ENCODE measurements at places on chromosomes 16 and 17.
A peak's percentile ranks its signal among the peaks of the same experiment; 100 is the strongest.

GRCh38 chr16:78648517-78648916 lies 549.1 kb downstream of the WWOX start:
- no peak for DNase-seq

- no peak for DNase-seq
Measured at GRCh38 chr17:339193-340061, 13.2 kb downstream of the RPH3AL start.

DNA sequence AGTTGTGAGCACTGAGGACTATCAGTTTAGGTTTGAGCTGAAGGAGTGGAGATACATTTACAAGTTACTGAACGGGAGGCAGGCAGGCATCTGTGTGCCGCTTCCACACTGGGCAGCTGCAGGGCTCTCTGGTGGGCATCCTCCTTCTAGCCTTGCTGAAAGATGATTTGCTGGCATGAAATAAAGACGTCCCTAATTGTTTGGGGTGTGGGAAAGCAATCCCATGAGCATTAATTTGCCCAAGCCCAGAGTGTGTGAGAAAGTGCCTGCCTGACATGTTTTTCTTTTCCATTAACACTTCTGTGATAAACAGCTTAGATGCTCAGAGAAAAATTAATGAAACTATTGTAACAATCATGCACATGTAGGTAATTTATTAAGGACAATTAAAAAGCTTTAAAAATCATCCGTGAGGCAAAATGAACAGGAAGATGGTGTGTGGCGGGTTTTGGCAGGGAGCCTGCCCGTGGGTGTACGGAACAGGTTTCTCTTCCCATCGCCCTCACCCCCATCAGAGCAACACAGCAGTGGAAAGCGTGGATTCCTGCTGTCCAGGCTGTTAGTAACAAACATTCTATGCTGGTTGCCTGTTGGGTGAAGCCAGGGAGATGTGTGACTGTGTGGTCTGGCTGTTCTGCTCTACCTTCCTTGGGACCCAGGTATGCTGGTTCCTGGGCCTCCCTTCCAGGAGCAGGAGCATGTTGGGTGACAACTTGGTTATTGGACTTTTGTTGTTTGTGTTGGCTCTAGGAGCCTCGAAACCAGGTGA lies 191.9 kb downstream of the MSI2 start:
- DNase-seq, result no peak

- DNase-seq, result no peak
Measured at GRCh38 chr16:84150926-84151325, 5.8 kb downstream of the DNAAF1 start.

DNA sequence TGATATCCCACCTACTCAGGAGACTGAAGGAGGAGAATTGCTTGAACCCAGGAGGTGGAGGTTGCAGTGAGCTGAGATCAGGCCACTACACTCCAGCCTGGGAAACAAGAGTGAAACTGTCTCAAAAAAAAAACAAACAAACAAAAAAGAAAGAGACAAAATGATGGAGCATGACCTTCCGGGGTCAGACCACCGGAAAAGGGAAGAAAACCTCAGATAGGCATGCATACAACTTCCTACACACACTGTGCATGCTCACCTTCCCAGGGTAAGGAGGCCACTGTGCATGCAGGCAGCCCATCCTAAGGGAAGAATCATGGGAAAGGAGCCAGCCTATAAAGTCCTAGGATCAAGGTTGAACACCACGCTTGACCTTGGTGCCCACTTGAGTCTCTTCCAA lies 9.6 kb upstream of the MAPK3 start:
- DNase-seq, result no peak

- no peak for DNase-seq
Measured at GRCh38 chr17:57876866-57877237, 27.0 kb upstream of the MRPS23 start.

DNA sequence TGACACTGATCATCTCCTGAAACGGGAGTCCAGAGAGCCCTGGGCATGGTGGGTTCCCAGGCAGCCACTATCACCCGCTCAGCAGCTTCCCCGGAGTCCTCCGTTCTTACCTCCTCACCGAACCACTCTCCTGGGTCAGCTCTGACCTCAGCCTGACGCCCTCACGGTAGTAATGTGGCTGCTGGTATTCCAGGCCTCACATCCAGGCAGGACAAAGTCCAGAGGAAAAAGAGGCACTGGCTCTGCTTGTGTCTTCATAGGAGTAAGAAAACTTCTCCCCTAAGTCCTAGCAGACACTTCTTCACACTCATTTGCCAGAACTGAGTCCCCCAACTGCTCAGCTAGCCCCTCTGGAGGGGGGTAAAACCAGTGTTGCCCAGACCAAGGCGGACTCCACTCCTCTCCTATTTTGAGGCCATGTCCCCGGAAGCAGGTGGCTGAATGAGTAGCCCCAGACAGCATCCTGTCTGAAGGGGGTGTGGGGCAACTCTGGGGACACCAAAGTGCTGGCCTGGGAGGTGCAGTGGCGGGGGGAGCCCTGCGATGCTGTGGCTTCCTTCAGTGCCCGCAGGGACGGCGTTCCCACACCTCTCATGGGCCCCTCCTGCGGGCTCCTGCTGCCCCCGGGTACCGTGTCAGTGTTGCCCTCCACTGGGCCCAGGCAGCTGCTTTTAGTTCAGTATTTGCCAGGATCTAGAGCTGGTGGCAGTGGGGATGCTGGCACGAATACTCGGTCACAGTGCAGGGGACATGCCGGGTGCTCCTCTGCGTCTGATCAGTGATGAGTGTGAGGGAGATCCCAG lies 5.4 kb downstream of the FSCN2 start:
- DNase-seq, result no peak

- DNase-seq, result no peak
Measured at GRCh38 chr17:78965491-78965924, 14.2 kb downstream of the LGALS3BP start.

DNA sequence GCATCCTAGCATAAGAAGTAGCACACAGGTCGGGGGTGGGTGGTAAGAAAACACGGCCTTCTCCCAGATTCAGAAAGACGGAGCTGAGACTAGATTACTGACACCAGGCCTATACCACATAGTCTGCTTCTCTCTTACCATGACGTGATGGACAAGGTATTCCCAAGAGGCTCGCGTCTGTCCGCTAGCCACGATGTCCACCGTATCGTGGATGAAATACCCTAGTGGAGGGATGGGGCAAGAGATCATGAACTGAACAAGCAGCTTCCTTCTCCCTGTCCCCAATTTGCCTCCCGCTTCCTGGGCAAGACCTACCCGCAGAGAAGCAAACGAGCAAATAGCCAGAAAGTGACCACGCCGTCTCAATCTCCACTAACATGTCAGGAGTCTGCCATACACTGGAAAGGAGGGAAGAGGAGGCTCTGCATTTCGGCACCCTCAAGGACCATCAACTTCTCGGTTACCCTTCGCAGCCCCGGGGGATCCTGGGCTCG lies 820 bp downstream of the TLCD1 start:
- DNase-seq, result no peak

DNA sequence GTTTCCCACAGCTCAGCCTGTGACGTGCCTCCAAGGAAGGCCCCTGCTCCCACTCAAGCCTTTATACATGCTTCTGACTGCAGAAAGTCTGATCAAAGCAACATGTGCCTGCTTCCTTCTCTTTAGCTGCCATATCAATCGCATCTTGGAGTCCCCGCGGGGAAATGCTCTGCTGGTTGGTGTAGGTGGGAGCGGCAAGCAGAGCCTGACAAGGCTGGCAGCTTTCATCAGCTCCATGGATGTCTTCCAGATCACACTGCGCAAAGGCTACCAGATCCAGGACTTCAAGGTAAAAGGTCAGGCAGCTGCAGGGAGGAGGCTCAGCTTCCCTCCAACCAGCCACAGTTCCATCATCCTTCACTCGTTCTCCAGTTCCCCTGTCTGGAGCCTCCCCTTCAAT lies 189.7 kb downstream of the ZNF18 start:
- DNase-seq, result no peak

GRCh38 chr17:44210342-44211192 lies 8.9 kb downstream of the UBTF start:
- peak; percentile 91 for DNase-seq

DNA sequence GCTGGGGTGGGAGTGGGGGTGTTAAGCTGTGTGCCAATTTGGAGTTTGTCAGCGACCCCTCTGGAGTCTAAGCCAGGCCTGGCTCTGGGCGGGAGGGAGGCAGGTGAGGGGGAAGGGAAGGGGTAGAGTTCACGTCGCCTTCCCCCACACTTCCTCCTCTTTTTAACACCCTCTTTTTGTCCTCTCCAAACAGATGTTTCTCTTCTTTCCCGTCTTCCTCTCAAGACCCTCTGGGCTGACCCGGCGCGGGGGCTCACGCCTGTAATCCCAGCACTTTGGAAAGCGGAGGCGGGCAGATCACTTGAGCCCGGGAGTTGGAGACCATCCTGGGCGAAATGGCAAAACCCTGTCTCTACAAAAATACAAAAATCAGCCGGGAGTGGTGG lies 3.3 kb downstream of the HOXB1 start:
- DNase-seq, result no peak

- DNase-seq, result no peak
Measured at GRCh38 chr17:1270210-1271029, at the start of gene BHLHA9. BHLHA9 (plus strand) TSS chr17:1270444; CDS start chr17:1270564, 120 bp downstream.

DNA sequence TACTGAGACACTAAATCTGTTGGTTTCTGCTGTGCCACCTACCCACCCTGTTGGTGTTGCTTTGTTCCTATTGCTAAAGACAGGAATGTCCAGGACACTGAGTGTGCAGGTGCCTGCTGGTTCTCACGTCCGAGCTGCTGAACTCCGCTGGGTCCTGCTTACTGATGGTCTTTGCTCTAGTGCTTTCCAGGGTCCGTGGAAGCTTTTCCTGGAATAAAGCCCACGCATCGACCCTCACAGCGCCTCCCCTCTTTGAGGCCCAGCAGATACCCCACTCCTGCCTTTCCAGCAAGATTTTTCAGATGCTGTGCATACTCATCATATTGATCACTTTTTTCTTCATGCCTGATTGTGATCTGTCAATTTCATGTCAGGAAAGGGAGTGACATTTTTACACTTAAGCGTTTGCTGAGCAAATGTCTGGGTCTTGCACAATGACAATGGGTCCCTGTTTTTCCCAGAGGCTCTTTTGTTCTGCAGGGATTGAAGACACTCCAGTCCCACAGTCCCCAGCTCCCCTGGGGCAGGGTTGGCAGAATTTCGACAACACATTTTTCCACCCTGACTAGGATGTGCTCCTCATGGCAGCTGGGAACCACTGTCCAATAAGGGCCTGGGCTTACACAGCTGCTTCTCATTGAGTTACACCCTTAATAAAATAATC lies 14.6 kb downstream of the STH start:
- DNase-seq, result no peak

DNA sequence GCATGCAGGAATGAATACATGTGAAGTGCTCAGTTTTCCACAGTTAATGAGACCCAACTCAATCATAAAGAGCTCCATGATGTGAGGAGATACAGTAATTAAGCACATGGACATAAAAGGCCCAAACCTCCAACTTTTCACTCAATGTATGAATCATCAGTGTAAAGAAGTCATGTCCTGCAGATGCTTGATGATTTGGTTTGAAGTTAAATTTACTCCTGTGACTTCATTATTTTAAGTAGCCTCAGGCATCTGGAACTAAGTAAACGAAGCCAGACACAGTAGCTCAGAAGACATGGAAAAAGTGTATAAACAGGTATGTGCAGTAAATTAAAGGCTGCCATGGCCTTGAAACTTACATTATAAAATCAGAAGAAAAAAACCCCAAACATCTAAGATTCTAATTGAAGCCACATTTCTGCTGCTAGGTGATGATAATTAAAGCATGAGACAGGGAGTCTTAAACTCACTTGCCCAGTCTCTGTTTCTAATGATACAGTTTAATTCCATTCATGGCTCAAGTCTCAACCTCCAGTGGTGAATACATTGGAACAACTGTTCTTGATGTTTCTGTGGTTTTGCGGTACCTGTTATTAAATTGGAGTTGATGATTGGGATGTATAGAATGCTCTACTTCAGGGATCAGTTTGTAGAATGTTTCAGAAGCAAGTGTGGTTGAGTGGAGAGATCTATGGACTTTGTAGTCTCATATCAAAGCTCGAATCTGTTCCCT lies 28.9 kb upstream of the CCL2 start:
- no peak for DNase-seq

DNA sequence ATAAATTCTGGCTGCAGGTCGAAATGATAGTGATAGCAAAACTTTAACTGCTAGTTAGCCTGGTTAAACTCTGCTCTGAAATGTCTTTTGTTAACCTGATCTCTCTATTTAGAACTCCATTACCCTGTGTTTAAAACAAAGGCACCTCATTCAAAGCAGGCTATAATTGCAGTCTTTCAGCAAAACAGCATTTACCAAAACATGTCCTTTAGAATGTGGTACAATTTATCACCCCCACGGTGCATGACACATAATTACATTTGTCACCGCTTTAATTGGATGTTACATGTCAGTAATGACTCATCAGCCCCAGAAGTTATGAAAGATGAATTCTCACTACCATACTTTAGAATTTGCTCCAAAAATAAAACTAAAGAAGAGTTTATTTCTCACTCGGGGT lies 295.4 kb downstream of the TOX3 start:
- no peak for DNase-seq

- no peak for DNase-seq
Measured at GRCh38 chr16:1310832-1311200, 1.4 kb downstream of the UBE2I start.

DNA sequence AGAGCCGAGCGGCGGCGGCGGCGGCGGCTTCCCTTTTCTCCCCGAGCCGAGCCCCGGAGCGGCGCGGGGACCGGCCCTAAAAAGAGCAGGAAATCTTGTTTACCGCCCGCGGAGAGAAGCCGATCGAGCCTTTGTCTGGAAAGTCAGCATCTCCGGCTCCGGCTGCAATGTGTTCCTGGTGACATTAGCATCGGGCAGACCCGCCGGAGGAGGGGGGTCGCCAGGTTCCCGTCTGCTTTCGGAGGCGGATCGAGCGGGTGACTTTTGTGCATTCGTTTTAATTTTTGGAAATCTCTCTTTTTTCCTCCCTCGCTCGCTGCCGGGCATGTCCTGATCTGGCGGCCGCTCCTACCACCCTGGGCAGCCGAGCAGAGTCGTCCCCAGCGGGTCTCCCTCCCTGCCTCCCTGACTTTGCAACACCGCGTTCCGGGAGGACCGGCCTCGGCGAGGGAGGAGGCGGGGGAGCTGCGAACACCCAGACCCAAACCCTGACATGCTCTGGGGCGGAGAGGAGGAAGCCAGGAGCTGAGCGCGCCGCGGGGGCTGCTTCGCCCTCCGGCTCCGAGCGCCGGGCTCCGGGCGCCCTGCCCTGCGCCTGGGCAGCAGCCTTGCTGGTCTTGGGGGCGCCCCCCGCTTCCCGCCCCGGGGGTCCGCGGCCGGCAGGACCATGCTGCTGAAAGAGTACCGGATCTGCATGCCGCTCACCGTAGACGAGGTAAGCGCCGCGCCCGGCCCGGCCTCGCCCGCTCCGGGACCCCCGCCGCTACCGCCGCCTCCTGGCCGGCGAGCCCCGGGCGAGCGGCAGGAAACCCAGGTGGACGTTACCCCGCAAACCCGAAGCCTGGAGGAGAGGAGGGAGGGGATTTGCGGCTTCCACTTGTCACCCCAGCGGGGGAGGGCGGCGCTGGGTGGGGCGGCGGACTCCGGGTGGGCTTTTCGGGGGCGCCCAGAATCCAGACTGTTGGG lies 690 bp downstream of the PITPNC1 start:
- DNase-seq, result peak; percentile 75

DNA sequence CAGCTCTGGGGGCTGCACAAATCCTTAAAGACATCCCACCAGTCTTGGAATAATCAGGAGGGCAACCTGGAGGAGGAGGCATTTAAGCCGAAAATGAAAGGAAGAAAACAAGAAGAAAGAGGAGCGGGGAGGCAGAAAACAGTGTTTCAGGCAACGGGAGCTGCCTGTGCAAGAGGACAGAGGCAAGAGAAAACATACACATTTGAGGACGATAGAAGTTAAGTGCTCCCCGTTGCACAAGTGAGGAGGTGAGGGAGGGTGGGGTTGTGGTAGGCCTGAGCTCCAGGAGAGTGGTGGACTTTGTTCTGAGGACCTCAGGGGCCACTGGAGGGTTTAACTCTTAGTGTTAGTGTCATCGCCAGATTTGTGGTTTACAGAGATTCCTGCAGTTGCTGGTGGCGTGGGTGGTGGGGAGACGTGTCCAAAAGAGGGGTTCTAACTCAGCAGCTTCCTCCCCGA lies 27.6 kb upstream of the CIBAR2 start:
- no peak for DNase-seq

Measured in right forelimb (tissue), 1 donor.